ENCODE measurements at places on chromosomes 6 and 20.

GRCh38 chr6:112330071-112330878, 16.9 kb upstream of the RFPL4B start:
- H3K36me3 ChIP-seq = no peaks in the 10 kb centered on the region
- no peak for DNase-seq
- no peaks in the 10 kb centered on the region for H3K4me1 ChIP-seq
- no peaks in the 10 kb centered on the region for H3K27me3 ChIP-seq
- no peak overlapping the region for H3K4me3 ChIP-seq

DNA sequence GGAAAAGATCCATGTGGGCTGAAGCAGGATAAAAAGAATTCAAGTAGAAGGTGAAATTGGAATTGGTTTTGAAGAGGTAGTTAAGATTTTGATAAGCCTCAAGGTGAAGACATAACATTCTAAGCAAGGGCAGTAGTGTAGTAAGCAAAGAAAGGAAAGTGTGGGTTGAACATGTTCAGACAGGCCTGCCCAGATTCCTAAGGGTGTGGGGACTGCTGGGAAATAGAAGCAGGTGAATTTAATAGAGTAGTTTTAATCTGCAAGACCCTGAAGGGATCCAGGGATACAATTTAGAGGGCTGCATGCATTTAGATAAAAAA, 19.1 kb downstream of the TAB2 start:
- peaks cover 77% of the 10 kb centered on the region for H3K4me1 ChIP-seq
- no peak for DNase-seq
- no peak overlapping the region for H3K4me3 ChIP-seq
- no peak overlapping the region for H3K27ac ChIP-seq

GRCh38 chr6:112600168-112600567, 253.0 kb downstream of the RFPL4B start:
- no peak for DNase-seq
- H3K4me1 ChIP-seq = no peaks in the 10 kb centered on the region
- no peaks in the 10 kb centered on the region for H3K36me3 ChIP-seq
- H3K27me3 ChIP-seq = no peaks in the 10 kb centered on the region

GRCh38 chr6:155026022-155026705, 31.0 kb downstream of the TIAM2 start:
- no peaks in the 10 kb centered on the region for H3K36me3 ChIP-seq
- no peak overlapping the region for H3K4me3 ChIP-seq
- no peak overlapping the region for H3K27ac ChIP-seq
- H3K27me3 ChIP-seq = no peaks in the 10 kb centered on the region
- no peak for DNase-seq
- no peaks in the 10 kb centered on the region for H3K4me1 ChIP-seq

Data from heart left ventricle (tissue), 16 donors.